Activated T-helper 1 cell treated with anti-CD3 and anti-CD28 coated beads, Interleukin-2, amount 50 U/mL, for 16 hours (primary cell): ENCODE measurements at places on chromosomes 6 and 20.

DNA sequence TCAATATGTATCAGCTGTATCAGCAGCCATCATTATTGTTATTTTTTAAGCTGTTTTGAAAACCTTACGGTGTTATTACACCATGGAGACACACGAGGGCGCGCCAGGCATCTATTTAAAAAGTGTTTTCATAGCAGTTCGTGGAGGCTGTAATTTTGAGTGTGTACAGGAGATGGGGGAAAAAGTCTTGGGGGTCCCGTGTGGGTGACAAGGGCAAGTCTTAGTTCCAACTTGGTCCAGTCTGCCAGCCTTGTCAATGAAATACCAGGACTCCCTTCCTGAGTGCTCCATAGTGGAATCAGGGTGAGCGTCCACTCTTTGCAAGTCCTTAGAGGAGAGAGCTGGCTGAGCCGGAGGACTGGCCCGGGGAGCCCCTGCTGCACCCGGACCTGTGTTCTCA is 43.3 kb downstream of the SLC2A10 start:
- peak; percentile 12 for DNase-seq

DNA sequence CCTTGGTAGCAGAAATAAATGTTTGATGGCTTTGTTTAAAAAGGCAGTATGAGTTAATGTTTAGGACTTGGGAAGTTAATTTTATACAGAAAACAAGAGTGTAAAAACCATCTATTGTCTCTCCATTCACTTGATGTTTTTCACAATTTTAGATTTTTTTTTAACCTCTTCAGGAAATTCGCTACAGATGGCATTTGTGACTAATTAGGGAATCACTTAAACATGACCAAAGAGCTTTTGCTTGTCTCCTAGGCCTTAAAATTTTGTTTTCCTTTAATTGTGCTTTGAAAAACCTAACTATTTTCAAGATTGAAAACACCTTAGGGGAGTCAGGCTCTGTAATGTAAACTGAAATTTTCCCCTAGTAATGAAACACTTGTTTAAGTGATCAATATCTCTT is 17.3 kb downstream of the TULP4 start:
- DNase-seq: no peak

DNA sequence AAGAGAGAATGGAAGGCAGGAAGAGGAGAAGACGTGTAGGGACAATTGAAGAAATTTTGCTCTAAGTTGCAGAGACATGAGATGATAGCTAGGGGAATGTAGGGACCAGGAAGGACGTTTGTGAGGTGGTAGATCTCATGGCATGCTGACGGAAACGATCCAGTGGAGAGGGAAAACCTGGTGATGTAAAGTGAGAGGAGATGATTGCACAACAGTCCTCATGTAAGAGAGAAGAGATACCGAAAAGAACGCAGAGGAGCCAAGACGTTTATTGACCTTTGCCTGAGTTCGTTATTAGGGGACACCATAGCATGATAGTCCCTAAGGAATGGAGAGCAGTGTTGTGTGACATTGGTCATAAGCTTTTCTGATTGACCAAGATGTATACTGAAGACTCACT is 55.3 kb downstream of the IGF2R start:
- no peak for DNase-seq

- DNase-seq: no peak
Observed at GRCh38 chr6:110542311-110543024, 66.1 kb upstream of the SLC22A16 start.
